ENCODE measurements at places on chromosomes 12 and 14.

DNA sequence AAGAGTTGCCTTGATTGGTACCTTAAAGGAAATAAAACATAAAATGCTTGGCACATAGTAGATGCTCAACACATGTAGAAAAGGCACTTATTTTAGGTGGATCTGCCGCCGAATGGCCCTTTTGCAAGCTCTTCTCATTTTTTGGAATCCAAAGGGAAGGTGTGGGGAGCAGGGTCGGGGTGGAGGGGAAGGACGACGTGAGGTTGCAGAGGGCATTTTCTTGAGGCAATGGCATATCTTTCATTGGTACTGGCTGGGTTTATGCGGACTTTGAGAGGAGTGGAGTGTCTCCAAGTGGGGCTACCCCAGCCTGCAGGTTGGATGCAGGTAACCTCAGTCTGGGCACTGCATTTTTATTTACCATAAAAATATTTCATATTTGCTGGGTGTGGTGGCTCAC, 8.1 kb downstream of the RTL1 start:
- DNase-seq, result no peak

DNA sequence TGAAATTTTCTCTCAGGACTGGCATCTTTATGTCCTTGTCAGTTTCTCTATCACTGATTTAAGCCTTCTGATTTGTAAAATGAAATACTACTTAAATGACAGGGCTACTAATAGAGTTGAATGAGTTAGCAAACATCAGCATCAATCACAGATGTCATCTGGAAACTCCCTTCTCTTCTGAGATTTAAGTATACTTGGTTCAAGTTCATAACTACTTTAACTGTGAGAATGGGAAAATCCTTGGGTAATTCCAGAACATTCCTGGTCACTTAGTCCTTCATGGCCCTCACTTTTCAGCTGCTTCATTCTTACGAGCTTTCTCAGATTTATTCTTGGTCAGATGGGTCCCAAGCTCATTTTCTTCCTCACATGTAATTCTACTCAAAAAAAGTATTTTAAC, 1655.3 kb upstream of the FLRT2 start:
- DNase-seq, result no peak

DNA sequence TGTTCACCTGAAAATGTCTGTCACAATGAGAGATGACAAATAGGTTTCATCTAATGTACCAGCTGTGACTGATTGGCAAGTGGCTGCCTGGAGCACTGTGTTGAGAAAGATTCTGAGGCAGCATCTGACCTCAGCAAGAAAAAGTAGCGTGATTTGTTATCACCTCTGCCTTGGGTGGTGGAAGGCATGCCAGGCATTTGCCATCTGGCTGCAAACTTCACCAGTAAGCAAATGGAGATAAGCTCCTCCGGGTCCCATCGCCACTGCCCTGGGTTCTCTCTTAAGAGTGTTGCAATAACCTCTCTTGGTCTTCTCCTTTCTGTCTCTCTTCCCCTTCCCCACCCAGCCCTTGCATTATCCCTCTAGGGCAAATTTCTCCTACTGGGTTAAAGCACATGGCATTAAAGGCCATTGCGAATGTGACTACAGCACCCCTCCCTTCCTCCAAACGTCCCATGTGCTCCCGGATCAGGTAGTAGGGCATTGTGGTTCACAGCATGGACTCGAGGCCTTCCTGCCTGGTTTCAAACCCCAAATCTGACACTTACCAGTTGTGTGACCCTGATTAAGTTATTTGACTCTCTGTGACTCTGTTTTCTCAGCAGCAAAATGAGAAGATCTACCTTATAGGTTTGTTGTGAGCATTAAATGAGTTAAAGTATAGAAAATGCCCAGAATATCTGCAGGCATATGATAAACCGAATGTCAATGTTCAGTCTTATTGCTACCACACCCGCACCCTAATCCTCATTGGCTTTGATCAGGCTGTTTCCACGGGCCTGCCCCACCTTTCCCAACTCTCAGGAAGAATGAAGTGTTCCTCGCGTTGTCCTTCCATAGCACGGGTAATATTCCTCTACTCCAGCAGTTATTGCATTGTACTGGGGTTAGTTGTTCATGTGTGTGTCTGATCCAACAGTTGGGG, 8.2 kb upstream of the LGALS3 start:
- no peak for DNase-seq

DNA sequence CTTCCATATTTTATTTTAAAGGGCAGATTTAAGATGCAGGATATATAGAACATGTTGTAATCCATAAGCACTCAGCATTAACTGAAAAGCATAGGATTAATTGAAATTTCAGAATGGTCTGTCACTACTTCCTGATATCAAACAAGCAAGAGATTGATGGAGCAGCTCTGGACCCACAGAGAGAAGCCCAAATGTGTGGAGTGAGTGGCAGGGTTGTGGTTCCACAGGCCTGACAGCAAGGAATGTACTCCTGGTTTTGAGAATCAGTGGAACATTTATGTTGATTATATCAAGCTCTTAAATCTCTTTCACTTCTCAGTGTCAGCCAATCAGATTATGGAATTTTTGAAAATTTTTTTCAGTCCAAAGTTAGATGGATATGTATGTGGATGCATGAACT, 267.6 kb upstream of the PRICKLE1 start:
- DNase-seq, result no peak

- no peak for DNase-seq
These were observed 143.6 kb upstream of the OTX2 start for GRCh38 chr14:56953884-56954283.
